ENCODE measurements at places on chromosomes 3 and 15. TPM values are rescaled to one million over a fixed set of nuclear protein-coding genes. Genes with fewer than 3 reads are reported as not detected.

The TIPARP gene
- polyA plus RNA-seq = 19.5 TPM

The ONECUT1 gene
- not detected for polyA plus RNA-seq

The MORC1 gene
- not detected for polyA plus RNA-seq

The CCDC39 gene
- polyA plus RNA-seq = not detected

The CGNL1 gene
- polyA plus RNA-seq = not detected

The PLCL2 gene
- polyA plus RNA-seq = 66.4 TPM

The ECE2 gene
- polyA plus RNA-seq = not detected

The ARHGAP31 gene
- not detected for polyA plus RNA-seq

The SLC12A8 gene
- 0.73 TPM for polyA plus RNA-seq

The SLC28A2 gene
- not detected for polyA plus RNA-seq

The APOD gene
- polyA plus RNA-seq = 0.78 TPM

Data from naive B cell (primary cell).